ENCODE measurements at places on chromosomes 3 and 15.

- no peak for DNase-seq
Measured at GRCh38 chr3:14001136-14001535, 121.3 kb upstream of the WNT7A start.

- no peak for DNase-seq
Measured at GRCh38 chr3:56297281-56297840, 170.9 kb downstream of the ERC2 start.

GRCh38 chr3:16240229-16241023 lies 24.3 kb downstream of the DPH3 start:
- no peak for DNase-seq

DNA sequence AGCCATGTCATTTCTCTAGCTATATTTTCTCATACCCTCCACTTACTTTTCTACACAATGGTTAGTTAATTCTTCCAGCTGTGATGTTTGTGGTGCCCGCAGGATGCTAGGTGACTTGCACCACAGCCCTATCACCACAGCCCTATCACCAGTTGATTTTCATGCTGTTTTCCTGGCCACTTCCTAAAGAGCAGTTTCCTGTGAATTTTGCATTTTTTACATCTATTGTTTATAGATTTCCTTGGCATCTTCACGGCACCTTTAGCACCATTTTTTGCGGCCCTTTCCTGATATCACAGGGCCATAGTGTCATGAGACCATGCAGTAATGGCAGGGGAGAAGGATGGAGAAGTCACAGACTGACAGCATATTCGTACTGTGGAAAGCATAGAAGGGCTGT lies 132.9 kb upstream of the PRICKLE2 start:
- no peak for DNase-seq

GRCh38 chr15:39628546-39629257 lies 47.8 kb downstream of the THBS1 start:
- no peak for DNase-seq

- no peak for DNase-seq
Measured at GRCh38 chr15:96160269-96160668, 170.2 kb upstream of the NR2F2 start.

DNA sequence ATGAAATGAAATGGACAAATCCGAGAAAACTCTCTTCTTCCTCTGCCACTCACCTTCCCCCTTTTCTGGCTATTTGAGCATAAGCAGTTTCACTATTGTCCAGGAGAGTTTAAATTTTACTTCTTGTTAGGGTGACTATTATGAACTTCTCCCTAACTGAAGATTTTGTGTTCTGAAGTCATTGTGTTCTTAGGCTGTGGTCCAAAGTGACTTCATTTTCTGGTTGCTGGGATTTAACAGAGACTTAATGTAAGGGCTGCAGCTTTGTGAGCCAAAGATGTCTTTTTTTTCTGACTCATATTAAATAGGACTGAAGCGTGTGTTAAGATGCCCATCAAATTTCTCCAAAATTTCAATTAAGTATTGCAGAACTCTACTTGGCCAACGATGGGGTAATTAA lies 46.5 kb upstream of the FSTL1 start:
- DNase-seq: no peak

DNA sequence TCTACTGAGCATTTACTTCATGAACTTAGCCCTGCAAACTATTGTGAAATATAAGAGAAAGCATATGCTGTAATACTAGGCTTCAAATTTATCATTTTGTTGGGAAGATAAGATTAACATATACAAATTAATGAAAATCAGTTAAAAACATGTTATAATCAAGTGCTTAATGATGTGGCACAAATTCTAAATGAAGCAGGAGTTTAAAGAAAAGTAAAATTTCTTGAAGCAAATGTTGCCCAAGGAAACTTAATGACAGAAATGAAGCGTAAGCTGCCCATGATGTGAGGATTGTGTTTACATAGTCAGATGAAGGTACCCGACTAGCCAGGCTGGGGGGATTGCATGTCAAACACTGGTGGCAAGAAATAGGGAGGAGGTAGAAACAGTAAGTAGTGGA lies 103.1 kb upstream of the GAP43 start:
- no peak for DNase-seq

GRCh38 chr15:36905908-36906307 lies 194.4 kb downstream of the MEIS2 start:
- no peak for DNase-seq

- DNase-seq: no peak
Measured at GRCh38 chr3:11953350-11953749, 50.8 kb upstream of the SYN2 start.

- DNase-seq: no peak
Measured at GRCh38 chr3:46369675-46370132, 1.0 kb upstream of the CCR5 start.

DNA sequence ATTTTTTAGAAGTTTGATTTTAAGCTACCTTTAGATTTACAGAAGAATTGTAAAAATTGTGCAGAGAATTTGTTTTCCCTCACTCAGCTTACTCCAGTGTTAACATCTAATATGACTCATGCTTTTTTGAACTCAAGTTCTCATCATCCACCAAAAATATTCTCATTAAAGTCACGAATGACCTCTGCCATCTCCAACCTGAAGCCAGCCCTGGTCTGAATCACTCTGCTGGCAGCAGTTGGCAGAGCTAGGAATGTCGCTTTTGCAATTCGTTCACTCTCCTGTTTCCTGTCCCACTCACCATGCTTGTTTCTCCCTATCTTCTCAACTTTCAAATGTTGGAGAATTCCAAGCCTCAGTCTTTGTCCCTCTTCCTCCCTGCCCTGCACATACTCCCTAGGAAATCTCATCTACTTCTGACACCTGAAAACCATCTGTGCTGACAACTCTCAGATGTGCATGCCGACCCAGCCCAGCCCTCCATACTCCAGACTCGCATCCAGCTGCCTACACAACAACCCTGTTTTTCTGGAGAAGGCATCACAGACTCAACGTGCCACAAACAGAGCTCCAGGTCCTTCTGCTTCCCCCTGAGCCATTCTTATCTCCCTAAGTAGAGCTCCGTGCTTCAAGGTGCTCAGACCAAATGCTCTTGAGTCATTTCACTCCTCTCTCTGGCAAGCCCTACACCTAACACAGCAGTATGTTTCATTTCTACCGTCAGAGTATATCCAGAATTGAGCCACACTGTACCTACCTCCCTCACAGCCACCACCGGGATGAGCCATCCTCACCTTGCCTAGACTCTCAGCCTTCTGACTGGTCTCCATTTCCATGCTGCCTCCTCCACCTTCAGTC lies 24.9 kb downstream of the PRR23E start:
- no peak for DNase-seq

GRCh38 chr15:79629687-79630086 lies 197.6 kb downstream of the MINAR1 start:
- no peak for DNase-seq

DNA sequence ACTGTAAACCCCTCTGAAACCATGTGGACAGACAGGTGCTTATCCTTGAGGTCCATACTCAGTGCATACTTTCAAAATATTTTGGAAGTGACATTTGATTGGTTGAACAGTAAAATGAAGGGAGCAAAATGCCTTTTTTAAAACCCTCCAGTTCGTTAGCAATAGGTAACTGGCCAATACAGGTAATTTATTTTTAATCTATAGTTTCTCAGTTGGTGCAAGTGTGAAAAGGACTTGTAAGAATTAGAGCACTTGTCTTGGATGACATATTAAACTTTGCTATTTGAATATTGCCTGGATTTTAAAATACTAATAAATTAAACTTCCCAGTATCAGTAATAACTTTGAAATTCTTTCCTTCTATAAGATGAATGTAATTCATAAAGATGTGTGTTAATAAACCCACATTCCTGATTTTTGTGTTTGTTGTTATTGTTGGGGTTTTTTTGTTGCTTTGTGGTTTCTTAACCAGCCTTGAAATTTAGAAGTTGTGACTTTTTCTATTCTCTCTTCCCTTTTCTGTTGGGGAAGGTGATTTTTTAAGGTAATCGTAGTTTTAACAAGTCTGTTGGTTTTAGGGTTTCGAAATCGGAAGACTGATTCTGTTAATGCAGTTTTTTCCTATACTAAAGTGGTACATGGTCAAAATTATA lies 90.0 kb downstream of the STT3B start:
- no peak for DNase-seq

GRCh38 chr3:83438188-83438587 lies 1520.6 kb upstream of the CADM2 start:
- DNase-seq: no peak

DNA sequence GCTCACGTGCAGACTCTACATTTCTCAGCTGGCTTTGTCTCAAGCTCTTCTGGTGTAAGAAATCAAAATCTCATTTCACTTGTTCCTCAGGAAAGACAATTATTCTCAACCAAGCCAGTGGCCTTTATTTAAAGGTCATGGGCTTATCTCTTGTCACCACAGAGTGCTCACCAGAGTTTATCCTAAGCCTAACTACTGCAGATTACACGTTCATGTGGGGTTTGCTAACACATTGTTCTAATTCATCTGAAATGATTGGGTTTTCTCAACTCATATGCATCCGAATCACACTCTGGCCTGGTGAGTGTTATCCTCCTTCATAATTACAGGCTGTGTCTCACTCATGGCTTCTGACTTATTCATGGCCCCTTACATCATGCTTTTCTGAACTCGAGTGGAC lies 83.3 kb upstream of the TSC22D2 start:
- DNase-seq: no peak

GRCh38 chr15:39359771-39360170 lies 221.1 kb upstream of the THBS1 start:
- no peak for DNase-seq

GRCh38 chr3:10583798-10584708 lies 78.7 kb upstream of the ATP2B2 start:
- no peak for DNase-seq

DNA sequence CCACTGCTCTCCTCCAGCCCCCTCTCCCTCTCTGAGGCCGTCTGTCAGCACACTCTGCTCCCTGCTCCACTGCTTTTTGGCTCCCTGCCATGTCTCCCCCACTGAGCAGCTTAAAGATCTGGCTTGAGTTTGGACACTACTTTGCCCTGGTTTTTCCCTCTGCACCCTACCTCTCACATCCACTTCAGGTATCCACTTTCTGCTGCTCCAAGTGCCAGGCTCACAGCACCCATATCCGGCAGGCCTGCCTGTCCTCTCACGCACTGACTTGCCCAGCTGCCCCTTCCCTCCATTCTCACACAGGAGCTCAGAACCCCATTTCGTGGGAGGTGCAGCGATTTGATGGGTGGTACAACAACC lies 3.7 kb downstream of the DUOX1 start:
- DNase-seq: peak; percentile 71

DNA sequence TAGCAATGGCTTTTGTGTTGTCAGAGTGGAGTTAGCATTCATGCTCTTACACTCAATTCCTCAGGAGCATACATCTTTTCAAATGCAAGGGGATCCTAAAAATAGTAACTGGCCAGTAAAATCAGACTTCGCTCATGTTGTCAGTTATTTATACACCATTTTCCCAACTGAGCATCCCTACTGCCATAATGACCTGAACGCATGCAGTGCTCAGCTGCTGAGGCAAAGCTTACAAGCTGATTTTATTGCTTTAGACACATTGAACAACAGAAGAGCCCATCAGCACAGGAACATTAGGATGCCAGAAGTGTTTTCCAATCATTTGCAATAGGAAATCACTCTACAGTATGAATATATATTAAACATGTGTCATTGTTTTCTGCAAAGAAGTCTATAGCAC lies 689.7 kb upstream of the BCHE start:
- no peak for DNase-seq

DNA sequence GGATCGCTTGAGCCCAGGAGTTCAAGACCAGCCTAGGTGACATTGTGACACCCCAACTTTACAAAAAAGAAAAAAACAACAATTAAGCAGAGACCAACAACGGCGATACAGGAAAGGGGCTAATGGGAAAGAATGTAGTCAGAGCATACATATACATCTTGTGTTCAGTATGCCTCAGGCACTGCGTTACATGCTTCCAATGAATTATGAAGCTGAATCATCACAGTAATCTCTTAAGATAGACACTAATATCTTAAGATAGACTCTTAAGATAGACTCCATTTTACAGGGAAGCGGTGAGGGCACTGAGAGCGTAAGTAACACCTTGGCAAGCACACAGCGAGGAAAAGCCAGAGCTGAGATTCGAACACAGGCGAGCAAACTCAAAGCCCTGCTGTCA lies 6.1 kb upstream of the LDHAL6B start:
- no peak for DNase-seq

DNA sequence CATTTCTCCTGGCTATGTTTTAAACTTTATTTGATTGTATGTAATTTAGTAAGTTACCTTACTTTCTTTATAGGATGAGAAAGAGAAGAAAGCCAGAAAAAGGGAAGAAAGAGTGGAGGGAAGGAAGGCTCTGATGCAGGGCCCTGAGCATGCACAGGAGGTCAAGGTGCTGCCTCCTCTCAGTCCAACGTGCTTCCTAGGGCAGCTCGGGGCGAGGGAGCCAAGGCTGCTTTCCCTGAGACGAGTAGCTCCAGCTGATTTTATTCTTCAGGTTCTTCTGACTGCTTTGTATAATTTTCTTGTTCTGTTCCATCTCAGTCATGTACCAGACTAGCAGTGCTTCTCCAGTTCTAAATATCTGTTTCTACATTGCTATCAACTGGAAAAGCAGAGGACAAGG lies 3.4 kb downstream of the CORO2B start:
- DNase-seq: no peak

- DNase-seq: no peak
Measured at GRCh38 chr3:39064646-39065045, 12.8 kb downstream of the WDR48 start.

GRCh38 chr15:50247819-50248655 lies 17.5 kb downstream of the HDC start:
- DNase-seq: peak; percentile 59

DNA sequence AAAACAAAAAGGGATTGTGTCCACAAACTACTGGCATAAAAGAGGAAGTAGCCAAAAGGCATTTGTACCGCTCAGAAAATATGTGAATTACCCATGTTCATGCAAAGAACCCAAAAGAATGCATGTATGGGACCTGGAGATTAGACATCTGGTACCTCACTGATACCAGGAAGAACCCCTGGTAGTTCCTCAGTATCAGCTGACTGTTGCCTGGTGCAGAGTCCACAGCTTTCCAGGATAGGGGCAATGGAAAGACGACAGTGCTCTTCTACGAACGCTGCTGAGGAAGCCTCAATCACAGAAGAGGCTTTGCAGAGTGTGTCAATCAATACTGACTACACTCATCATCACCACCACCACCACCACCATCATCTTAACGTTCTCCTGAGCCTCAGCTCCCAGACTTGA lies 63.3 kb downstream of the ATP8B4 start:
- no peak for DNase-seq

- DNase-seq: no peak
Measured at GRCh38 chr3:172543419-172543818, 20.2 kb upstream of the TNFSF10 start.

DNA sequence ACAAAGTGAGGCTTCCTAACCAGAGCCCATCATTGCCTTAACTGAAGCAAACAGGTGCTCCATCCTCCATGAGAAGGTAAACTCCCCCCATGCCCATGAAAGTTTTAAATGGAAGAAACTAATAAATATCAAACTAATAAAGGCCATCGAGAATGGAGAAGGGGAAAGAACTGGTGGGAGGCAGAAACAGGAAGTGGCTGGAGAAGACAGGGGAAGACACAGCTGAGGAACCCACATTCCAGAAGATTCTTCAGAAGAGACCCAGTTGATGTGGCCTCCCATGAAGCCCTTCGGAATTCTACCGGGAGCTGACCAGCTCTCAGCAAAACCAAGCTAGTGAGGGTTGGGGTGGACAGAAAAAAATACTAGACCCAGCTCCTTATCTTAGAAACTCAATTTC lies 41.6 kb downstream of the SH3BP5 start:
- no peak for DNase-seq

- no peak for DNase-seq
Measured at GRCh38 chr3:53495520-53496391, 1.3 kb downstream of the CACNA1D start.

GRCh38 chr15:100690032-100690794 lies 87.8 kb downstream of the ASB7 start:
- DNase-seq: peak; percentile 52

- DNase-seq: no peak
Measured at GRCh38 chr3:187063286-187064121, 75.8 kb downstream of the RPL39L start.

Data from upper lobe of left lung (tissue), 6 donors.